Stimulated activated CD4-positive, alpha-beta T cell treated with anti-CD3 and anti-CD28 coated beads, Interleukin-1b, Interleukin-23, amount 100 ng/mL, for 1 hour (primary cell): ENCODE measurements at places on chromosomes 1 and 21.
A peak's percentile ranks its signal among the peaks of the same experiment; 100 is the strongest.

DNA sequence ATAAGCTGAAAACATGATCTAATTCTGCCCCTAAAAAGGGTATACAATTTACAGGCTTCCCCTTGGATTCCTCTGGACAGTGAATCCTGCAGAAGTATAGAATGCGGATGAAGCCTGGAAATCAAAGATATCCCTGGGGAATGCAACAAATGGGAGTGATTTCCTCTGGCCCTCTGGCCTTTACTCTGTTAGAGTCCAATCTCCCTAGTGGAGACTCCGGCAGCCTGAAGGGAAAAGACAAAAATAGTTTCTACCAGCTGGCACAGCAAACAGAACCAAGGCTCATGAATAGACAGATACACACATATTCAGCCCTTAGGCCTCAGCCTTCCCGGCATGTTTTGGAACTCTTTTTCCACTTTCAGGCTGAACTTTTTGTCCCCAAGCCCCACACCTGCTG, 3.9 kb upstream of the LRRC52 start:
- no peak for DNase-seq

DNA sequence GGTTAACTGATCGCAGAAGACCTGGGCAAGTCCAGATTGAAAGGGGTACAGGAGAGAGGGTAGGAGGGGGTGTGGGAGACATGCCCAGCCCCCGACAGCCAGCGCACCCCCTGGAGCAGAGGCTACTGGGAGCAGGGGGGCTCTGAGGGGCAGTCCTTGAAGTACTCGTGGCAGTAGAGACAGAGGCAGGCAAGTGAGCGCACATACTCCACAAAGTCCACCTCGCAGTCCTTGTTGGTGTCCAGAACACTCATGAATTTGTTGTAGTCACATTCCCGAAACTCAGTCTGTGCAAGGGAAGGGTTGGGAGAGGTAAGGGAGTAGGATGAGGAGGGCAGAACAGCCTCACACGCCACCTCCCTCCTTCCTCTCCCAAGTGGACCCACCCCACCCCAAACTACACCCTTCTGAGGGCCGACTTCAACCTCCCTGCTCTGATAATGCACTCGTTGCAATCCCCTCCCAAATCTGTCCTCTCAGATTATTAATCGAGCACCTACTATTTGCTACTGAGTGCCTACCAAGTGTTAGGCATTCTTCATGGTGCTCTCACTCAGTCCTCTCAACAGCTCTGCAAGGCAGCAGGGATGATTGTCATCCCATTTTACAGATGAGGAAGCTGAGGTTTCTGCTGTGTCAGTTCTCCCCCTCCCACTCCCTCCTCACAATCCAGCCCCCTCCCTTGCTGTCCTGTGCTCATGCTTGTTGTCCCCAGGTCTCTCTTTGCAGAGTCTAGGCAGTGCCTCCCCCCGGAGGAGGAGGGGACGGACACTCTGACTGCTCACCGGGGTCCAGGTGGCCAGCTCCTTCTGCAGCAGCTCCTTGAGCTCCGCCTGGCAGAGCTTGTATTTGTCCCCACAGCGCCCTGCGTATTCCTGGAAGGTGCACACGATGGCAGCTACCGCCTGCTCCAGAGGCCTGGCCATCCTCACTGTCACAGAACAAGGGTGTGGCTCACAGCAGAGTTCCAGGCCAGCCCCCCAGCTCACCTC, 1.2 kb downstream of the S100A3 start:
- no peak for DNase-seq

- DNase-seq = no peak
These were observed 41.0 kb upstream of the GREM2 start for GRCh38 chr1:240652961-240653409.

DNA sequence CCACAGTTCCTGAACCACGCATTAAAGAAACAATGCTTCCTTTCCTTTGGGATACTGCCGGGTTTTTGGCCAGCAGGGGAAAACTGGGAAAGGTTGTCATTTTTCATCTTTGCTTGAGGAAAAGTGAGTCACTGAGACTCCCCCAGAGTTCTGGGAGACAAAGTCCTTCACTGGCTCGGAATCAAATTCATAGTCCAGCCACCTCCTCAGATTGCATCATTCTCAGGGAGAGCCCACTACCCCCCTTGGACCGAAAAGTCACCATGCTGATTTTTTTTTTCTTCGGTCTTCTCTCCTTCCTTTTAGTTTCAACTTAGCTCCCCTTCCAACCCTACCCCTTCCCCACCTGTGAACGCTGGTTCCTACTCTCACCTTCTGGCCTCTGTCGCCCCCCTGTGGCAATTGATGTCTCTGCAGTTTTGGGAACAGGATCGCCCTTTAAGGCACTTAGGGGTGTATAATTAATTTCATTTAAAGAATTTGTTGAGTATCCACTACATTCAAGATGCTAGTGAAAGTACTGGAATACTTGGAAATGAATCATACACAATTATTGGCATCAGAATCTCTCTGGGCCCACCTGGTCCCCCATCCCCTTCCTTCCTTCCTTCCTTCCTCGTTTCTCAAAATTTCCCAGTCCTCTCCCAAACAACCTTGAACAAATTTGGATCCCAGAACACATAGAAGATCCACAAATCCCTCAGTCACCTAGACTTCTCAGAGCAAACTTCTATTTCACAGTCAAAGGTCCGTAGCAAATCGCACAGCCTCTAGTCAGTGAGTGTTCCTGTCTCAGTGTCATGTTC, 6.9 kb downstream of the ACKR1 start:
- peak; percentile 31 for DNase-seq

GRCh38 chr1:240794046-240794843, 182.3 kb upstream of the GREM2 start:
- no peak for DNase-seq
